ENCODE measurements at places on chromosomes 16 and 17.

- DNase-seq, result no peak
These were observed 20.1 kb downstream of the MPRIP start for GRCh38 chr17:17062356-17062755.

DNA sequence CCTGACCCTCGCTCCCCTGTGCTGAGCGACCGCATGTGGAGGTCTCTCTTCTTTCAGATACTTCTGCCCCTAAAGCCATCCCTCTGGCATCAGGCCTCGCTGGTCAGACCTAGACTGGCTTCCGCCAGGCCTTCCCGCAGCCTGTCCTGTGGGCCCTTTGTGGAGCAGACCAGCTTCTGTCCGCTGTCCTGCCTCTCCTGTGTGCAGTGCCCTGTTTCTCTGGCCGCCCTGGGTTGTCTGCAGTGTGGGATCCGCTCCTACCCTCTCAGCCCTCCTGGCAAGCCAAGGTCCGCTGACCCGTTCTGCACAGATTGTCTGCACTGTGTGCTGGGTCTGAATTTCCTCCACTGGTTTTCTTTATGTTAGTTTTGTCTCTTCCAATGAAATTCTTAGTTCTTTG is 21.5 kb upstream of the MC1R start:
- DNase-seq, result no peak

DNA sequence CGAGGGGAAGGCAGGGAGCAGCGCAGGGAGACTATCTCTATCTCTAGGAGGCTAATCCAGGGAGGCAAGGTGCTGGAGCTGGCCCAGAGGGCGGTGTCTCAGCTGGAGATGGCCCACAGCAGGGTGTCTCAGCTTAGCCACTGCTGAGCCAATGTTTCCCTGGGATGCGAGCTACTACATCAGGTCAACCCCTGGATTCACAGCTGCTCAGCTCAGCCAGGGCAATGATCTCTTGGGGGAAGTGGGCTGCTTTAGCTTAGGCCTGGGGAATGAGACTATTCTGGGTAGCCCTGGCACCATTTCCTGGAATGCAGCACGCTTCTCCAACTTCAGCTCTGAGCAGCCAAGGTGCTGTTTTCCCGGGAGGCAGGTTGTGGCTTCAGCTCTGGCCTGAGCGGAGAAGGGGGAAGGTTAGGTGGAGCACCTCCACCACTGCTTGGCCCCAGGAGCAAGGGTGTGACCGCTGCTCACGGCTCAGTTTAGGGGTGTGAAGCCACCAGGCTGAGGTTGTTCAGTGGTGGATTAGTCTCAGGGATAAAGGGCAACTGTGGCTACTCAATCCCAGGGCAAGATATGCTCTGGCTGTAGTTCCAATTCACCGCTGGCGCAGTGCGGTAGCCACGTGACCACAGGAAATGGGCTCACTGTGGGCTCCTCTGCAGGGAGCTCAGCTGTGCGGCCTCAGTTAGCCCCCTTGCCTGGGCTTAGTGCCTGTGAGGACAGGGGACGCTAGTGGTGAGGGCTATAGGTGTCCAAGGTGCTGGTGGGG is 5.2 kb upstream of the PRSS21 start:
- DNase-seq, result no peak

- DNase-seq, result no peak
These were observed 7.1 kb upstream of the ZNF213 start for GRCh38 chr16:3127745-3128144.

- no peak for DNase-seq
These were observed at the start of gene P4HB for GRCh38 chr17:81859906-81860755. P4HB (minus strand) TSS chr17:81860535; CDS start chr17:81860471, 64 bp downstream.

GRCh38 chr16:16791051-16791450 is 412.1 kb downstream of the NPIPA7 start:
- no peak for DNase-seq

GRCh38 chr17:50422738-50423137 is 3.3 kb upstream of the ACSF2 start:
- no peak for DNase-seq

GRCh38 chr17:2172077-2172851 is 117.4 kb downstream of the HIC1 start:
- no peak for DNase-seq

- peak; percentile 34 for DNase-seq
These were observed 19.1 kb downstream of the C16orf95 start for GRCh38 chr16:87297918-87298631.

DNA sequence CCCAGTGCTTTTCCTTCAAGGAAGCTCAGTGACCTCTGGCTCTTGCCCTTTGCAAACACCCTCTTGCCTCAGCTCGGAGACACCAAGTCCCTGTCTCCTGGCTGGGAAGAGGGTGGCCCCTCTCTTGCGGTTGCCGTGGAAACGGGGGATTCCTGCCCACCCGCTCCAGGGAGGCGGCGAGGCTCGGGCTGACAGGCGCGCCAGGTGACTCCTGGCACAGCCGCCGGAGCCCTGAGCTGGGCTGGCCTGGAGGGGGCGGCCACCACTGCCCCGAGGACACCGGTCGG is 71.4 kb downstream of the ABR start:
- DNase-seq, result no peak

- DNase-seq, result no peak
These were observed 6.7 kb upstream of the C16orf95 start for GRCh38 chr16:87323727-87324410.

DNA sequence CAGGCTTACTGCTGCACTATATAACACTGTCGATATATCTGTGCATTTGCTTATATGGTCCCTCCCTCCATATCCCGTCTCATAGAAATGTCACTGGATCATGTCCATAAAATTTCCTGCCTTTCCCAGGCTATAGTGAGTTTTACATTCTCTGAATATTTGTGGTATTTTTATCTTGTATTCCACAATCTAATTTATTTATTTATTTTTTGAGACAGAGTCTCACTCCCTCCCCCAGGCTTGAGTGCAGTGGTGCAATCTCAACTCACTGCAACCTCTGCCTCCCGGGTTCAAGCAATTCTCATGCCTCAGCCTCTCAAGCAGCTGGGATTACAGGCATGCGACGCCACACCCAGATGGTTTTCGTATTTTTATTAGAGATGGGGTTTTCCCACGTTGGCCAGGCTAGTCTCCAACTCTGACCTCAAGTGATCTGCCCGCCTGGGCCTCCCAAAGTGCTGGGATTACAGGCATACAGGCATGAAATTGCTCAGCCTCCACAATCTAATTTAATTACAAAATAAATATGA is 12.9 kb downstream of the TRIM37 start:
- no peak for DNase-seq

DNA sequence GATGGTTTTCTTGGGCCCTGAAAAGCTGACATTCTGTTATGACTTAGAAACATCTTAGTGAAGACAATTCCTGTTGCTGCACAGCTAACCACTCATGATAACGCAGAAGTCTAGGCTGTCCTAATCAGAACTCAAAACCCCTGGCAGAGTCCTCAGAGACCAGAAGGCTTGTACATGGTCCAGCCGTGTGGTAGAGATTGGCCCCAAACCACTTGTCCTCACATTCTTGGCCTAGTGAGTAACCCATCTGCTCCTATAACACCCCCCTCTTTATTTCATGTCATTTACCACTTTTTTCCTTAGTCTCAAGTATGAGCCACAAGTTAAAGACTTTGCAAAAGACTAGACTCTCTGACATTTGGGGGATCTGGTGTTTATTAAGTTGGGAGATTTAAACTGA is 116.5 kb upstream of the ADAMTS18 start:
- DNase-seq, result no peak

All from activated CD4-positive, alpha-beta T cell treated with anti-CD3 and anti-CD28 coated beads, Interleukin-2, amount 50 U/mL, for 1 hour (primary cell).